SHP77 treated with DMSO at 0.1 percent for 48 hours (cell line): ENCODE measurements at places on chromosomes 16 and 17.

- no peak for DNase-seq
Observed at GRCh38 chr16:47470810-47471209, 9.7 kb downstream of the PHKB start.

- DNase-seq: no peak
Observed at GRCh38 chr17:4195306-4195705, 52.3 kb downstream of the CYB5D2 start.

DNA sequence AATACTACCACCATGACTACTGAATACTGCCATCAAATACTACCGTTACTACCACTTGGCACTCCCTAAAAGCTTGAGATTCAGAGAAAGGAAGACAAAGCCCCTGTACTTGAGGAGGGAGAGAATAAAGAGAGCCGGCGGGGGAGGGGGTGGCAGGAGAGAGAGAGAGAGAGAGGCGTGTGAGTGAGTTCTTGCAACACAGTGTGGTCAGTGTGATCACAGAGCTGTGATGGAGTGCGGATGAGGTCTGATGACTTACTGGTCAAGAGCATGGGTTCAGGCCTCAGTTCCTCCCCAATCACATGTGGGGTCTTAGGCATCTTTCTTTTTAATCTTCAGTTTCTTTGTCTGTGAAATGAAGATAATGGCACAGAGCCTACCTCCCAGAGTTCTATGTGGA lies 19.2 kb downstream of the PRKCB start:
- no peak for DNase-seq

DNA sequence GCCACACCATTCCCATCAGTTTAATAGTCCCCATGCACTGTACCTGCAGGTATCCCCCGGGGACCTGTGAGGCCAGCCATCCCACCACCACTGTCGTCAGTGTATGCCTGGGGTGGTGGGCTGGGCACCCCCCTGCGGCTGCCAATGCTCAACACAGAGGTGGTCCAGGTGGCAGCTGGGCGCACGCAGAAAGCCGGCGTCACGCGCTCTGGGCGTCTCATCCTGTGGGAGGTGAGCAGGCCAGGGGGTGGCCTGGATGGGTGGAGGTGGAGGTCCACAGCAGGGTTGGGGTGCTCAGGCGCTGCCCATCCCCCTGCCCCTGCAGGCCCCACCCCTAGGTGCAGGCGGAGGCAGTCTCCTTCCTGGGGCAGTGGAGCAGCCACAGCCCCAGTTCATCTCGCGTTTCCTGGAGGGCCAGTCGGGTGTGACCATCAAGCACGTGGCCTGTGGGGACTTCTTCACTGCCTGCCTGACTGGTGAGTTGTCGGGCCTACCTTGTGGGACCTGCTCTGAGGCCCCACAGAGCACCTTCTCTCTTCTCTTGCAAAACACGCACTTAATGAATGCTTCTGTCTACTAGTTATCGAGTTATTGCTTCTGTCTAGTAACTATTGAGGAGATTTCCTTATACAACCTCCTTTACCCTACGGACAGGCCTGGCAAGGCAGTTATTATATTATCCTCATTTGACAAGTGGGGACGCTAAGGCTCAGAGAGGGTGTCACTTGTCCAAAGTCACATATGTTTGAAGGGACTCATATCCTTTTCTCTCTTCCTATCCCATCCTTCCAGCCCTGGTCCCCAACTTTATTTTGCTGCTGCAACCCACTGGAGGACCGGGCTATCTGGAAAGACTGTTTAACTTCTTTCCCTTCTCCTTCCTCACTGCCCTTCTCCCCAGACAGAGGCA lies 5.8 kb upstream of the TRAF4 start:
- no peak for DNase-seq

DNA sequence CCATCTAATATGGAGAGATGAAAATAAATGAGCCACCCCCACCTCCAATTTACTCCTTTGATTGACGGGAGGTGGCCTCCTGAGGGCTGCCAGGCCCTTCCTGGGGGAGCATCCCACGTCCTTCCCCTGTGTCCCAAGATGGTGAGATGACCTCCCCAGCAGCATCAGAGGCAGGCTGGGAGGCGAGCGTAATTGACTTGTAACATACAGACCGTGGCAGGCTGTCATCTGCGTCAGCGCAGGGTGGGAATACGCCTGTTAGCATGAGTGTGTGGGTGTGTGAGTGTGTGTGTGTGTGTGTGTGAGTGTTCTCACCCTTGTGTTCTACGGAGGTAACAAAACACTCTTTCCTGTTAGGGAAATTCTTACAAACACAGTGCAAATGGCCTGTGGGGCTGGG lies 156.9 kb upstream of the CIBAR2 start:
- no peak for DNase-seq

- no peak for DNase-seq
Observed at GRCh38 chr16:16036359-16036792, 87.0 kb downstream of the ABCC1 start.

DNA sequence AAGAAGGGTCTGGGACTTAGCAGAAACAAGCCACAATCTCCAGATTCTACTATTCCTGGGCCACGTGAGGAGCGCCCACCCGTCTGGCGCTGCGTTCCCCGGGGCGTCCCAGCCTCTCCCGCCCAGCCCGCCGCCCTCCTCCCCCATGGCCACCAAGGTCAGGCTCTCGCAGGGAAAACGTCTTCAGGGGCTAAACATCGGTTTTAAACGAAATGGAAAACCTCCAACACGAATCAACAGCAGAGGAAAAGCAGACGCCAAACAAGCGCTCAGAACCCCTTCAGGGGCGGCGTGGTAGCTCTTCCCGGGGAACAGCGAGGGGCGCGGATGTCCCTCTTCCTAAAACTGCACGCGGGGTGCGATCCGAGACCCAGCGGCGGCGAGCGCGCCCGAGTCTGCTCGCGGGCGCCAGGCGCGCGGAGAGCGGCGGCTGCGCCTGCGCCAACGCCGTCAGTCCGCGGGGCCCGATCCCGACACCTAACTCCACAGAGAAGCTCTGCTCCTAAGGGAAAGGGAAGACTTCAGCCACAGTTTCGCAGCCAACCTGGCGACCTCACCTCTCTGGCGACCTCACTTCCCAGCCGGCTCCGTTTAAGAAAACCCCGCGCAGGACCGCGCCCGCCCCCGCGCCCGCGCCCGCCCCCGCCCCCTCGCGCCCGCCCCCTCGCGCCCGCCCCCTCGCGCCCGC lies 505 bp upstream of the COG1 start:
- DNase-seq: peak; percentile 48
